ENCODE measurements at places on chromosomes 1 and 21.

- DNase-seq, result peak; percentile 82
Observed at GRCh38 chr1:24540906-24541710, 14.8 kb upstream of the NCMAP start.

GRCh38 chr1:183778568-183779433 lies 26.1 kb upstream of the RGL1 start:
- no peak for DNase-seq

- no peak for DNase-seq
Observed at GRCh38 chr21:33293136-33293535, 27.0 kb downstream of the IL10RB start.

- peak; percentile 69 for DNase-seq
Observed at GRCh38 chr21:26759731-26760130, 85.5 kb downstream of the ADAMTS1 start.

DNA sequence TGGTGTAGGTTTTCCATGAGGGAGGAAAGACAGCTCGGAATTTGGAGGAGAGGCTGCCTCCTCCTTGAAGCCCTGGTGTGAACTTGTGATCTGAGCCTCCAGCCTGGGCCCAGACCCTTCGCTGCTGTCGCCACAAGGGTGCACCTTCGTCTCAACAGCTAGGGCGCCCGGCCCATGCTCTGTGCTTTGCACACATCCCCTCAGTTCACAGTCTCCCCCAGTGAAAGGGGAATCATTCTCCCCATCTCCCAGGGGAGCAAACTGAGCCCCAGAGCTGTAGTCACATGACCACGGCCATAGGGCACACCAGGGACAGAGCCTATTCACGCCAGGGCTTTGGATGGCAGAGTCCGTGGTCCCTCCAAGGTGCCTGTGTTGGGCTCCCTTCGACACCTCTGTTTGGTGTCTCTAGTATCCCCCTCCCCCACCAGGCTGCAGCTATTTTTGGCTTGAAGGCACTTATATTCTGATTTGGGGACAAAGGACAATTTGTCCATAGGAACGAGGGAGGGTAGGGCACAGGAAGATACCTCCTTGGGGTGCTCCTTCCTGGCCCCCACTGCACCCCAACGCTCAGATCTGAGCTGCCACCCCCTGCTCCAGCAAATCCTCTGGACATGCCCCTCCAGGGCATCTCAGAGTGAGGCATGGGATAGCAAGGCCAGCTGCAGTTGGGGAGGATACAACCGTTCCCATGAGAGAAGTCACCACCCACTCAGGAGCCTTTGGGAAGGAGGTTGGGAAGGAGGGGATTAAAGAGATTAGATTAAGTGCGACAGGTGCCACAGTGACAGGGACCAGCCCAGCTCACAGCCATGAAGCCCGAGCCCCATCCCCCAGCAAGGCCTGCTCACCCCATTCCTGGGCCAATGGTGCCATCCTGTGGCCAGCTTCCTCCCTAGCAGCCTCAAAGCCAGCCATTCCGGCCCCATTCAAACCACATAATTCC lies 15.7 kb downstream of the MATN1 start:
- DNase-seq, result peak; percentile 71

DNA sequence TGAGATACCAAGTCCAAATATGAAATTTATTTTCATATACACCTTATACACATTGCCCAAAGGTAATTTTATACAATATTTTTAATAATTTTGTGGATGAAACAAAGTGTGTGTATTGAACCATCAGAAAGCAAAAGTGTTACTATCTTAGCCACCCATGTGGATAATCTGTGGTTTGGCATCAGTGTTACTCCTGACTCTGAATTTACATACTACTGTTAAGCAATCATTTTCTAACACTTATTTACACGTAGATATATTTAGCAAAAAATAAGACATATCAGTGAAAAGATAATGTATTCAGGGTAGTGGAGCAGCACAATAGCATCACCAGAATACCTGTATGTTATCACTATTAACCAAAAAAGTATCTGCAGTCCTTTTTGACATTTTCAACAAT lies 23.8 kb downstream of the DENND2D start:
- no peak for DNase-seq

All from EH (cell line).